NCI-H1417 treated with DMSO at 0.1 percent for 48 hours (cell line): ENCODE measurements at places on chromosomes 2 and 18.

DNA sequence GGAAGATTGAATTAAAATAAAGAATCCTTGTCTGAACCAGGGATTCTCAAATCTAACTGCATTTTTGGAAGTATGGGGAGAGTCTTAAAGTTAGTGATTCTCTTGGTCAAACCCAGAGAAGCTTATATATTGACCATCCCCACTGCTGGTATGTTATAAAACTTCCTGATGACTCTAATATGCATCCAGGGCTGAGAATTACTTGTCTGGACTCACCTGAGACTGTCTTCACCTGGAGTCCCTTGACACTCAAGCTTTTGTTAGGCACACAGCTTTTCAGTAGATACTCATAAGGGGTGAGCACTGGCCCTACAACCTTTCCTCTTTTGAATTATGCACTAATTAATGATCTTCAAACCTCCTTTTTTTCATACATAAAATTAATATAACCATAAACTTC is 149.6 kb upstream of the GULP1 start:
- DNase-seq = no peak

DNA sequence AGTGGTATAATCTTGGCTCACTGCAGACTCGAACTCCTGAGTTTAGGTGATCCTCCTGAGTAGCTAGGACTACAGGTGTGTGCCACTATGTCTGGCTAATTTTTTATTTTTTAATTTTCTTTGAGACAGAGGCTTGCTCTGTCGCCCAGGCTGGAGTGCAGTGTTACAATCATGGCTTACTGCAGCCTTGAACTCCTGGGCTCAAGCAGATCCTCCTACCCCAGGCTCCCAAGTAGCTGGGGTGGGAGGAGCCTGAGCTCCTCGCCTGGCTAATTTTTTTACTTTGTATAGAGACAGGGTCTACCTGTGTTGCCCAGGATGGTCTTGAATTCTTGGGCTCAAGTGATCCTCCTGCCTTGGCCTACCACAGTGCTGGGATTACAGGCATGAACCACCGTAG is 62.5 kb downstream of the BABAM2 start:
- no peak for DNase-seq

- no peak for DNase-seq
Measured at GRCh38 chr2:134218930-134219658, 34.8 kb upstream of the MGAT5 start.

- DNase-seq = no peak
Measured at GRCh38 chr2:98170076-98170475, 83.1 kb downstream of the VWA3B start.

DNA sequence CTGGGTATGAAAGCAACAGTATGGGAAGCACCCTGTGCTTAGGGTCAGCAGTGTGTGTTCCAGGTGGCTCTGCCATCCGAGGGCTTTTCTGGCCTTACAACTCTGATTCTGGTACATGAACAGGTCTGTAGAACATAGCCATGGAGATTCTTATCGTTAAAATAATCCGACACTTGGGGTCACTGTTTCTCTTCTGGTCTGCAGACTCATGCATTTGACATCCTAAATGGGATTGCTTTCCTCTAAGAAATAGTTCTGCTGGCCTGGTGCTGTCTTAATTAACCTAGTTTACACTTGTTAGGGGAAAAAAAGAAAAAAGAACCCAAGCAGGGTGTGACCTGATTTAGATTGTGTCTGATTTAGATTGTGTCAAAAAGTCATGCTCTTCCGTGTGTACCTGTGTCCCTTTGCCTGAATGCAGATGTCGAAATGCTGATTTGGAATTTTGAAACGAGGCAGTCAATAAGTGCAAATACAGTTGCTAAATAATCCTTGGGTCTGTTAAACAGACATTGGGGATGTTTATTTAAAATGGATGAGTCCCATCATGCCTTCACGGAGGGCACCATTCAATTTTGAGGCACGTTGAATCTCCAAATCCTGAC is 59.6 kb downstream of the TRPM8 start:
- DNase-seq = no peak

DNA sequence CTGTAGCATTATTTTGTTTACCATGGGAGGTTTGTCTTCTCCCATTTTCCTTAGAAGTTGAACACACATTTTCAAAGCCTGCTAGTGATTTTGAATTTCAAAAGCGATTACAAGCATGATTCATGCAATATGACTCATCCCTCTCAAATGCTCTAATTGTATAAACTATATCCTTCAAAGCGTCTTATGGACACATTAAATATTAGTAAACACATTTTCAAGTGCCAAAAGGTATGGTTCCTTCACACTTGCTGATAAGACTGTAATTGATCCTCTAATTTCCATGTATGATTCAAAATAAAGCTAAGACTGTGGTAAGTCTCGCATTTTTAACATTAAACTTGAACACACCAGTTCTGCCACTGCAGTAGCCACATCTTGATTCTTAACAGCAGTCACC is 512.9 kb downstream of the LRRTM4 start:
- DNase-seq = no peak

DNA sequence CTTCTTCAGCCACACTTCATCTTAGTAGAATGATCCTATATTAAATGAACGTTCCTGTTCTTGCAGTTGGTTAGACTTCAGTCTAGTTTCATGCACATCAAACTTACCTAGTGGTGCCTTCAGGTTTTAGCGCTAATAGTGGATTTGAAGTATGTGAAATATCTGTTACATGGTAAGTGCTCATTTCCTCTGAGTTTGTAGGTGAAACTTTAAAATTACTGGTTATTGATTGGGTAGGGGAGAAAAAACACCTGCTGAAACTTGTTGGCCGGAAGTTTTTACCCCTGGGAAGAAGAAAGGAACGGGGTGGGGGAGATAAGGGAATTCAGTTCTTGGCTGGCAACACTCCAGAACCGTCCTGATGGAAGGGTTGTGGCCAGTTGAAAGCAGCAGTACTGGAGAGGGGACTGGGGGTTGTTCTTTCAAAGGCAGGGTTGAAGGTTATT is 112.8 kb downstream of the SPTBN1 start:
- DNase-seq = no peak
